ENCODE measurements at places on chromosomes 1 and 21.

GRCh38 chr1:89847191-89847729 is 26.4 kb downstream of the LRRC8D start:
- no peak for DNase-seq

GRCh38 chr1:48292706-48293105 is 70.2 kb downstream of the SLC5A9 start:
- DNase-seq: no peak

DNA sequence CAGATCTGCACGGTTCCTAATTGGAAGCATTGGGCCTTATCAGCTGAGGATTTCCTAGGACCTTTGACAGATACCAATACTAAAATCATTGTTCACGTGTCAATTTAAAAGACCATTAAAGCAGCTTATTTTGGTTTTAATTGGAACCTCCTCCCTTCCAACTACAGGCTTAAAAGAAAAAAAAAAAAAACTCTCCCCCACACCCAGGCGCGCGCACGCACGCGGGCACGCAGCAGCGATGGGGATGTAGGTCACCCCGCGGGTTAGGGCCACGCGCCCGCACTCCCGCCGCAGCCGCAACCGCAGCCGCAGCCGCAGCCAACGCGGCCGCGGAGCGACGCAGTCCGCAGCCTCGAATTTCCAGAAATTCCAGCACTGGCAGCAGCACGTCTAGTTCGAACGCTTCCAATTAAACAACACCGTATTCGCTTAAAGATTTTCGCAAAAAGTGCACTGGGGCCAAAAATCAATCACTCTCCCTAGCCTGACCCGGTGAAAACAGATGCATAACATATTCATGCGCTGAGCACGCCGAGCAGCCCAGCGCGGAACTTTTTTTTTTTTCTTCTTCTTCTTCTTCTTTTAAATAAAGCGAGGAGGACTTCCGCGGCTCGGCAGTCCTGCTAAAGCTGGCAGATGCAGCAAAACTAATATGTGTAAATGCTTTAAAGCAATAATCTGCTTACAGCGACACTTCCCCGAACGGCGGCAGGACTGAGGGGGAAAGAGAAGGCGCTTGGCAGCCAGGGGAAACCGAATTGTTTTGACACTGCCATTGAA is 13.3 kb upstream of the BARHL2 start:
- no peak for DNase-seq

GRCh38 chr21:17738176-17738953 is 80.8 kb downstream of the C21orf91 start:
- DNase-seq: no peak

GRCh38 chr1:51761351-51761750 is 117.2 kb downstream of the NRDC start:
- no peak for DNase-seq

DNA sequence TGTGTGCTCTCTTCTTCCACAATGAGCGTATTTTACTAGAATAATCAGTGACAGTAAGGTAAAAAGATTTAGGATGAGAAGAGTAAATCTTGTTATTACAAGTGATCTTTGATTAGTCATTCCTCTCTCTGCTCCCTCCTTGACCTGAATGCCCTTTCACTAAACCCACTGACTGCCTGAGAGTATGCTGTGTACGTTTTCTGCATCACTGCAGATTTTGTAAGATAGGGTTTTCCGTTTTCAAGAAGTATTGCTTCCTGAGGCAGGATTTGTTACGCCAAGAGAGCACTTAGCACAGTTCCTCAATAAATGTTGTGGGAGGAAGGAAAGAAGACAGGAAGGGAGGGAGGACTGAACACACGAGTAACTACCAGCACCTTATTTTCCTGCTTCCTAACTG is 7.7 kb upstream of the LAMB3 start:
- DNase-seq: no peak

GRCh38 chr1:56188855-56189254 is 390.5 kb downstream of the PLPP3 start:
- no peak for DNase-seq

- no peak for DNase-seq
Observed at GRCh38 chr1:43522431-43522775, 8.3 kb upstream of the PTPRF start.

DNA sequence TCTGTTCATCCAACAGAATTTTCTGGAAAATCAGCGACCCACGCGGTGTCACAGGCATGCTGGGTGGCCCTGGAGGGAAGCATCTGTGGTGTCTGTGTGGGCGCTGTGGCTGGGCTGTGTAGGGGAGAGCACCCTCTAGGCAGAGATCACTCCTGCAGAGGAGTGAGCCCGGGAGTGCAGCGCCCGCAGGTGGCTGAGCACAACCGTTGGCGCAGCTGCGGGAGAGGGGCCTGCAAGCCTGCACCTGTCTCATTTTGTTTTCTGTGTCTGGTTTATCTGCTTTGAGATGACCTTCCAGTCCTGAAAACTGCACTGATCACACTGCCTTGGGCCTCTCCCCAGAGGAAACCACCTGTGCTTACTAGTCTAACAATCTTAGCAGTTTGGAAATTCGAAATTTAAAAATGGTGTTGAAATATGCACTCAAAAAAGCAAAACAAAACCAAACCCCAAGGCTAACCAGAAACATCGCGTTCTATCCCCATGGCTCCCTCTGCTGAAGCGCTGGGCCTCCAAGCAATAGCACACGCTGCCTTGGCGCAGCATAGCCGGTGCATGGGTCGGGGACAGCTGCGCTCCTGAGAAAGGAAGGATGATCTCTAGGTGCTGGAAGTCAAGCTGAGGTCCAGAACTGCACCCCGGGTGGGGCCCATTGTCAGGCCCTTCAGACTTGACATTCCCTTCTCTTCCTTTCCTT is 4.8 kb downstream of the FAM3B start:
- no peak for DNase-seq

- DNase-seq: no peak
Observed at GRCh38 chr1:26598890-26599289, 69.3 kb downstream of the RPS6KA1 start.

DNA sequence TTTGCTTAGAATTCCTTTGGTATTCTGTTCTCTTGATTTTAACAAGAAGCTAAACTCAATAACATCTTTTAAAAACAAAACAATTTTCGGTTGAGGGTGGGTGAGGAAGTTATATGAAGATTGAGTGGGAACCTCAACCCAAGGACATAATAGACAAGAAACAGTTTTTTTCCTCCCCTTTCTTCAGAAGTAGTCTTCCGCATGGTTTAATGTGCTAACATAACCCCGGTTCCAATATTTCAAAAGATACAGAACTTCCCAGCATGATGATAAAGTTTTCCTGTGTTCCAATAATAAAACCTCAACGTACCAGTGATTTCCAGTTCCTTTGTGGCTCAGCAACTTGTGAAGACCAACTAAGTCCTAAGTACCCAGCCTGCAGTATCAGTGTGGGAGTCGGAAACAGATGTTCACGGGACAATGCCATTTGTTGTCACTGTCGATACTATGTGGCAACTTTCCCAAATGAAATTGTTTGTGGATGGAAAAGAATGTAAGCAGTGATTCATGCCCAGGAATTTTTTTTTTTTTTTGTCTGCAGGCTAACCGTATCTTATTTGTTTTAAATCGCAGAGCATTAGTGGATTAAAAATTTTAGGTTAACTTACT is 48.5 kb downstream of the NR5A2 start:
- DNase-seq: no peak

GRCh38 chr1:209586221-209586740 is 2.8 kb downstream of the CAMK1G start:
- DNase-seq: no peak

GRCh38 chr1:186054932-186055331 is 320.1 kb downstream of the TPR start:
- DNase-seq: no peak

- no peak for DNase-seq
Observed at GRCh38 chr1:212587016-212587887, 21.3 kb upstream of the ATF3 start.

GRCh38 chr1:226281058-226281457 is 27.9 kb downstream of the LIN9 start:
- no peak for DNase-seq

DNA sequence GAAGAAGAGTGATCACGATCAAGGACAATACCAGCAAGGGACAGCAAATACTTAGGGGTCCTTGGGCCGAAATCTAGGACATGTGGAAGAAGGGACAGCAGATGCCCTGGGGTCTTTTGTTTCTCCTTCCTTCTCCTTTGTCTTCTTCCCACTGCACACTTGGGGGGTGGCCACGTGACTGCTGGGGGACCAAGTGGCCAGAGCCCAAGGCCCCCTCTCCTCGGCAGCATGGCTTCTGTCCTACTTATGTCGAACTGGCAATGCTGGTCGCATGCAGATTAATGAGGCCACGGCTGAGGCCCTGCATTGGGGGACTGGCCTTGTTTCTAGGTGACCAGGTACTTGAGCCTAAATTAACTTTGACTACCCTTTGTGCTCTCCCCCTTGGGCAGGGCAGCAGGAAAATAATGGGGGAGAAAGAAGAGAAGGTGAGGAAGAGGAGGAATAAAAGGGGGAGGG is 83.0 kb downstream of the GRIK3 start:
- no peak for DNase-seq

- no peak for DNase-seq
Observed at GRCh38 chr1:2340918-2341254, 50.5 kb downstream of the MORN1 start.

DNA sequence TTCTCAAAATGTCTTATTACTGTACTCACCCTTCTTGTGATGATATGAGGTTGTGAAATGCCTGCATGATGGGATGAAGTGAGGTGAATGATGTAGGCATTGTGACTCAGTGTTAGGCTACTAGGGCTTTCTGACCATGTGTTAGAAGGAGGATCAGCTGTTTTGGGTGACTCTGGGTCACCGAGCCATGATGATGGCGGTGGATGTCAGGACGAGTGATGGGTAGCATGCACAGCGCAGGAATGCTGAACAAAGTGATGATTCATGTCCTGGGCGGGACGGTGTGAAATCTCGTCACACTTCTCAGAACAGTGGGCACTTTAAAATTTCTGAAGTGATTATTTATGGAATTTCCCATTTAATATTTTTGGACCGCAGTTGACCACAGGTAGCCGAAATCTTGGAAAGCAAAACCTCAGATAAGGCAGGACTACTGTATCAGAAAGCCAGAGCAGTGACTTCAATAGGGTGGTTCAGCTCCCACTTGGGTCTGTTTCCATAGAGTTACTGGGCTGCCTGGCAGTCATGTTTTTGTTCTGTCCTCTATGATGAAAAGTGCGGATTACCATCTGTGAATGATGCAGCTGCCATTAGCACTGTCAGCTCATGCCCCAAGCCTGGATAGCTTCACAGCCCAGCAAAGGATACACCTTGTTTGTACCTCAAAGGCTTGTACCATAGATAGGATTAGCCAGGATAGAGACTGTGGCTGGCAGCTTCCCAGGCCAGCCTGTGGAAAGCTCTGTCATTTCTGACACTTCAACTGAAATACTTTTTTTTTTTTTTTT is 26.6 kb downstream of the IL6R start:
- DNase-seq: peak; percentile 47

DNA sequence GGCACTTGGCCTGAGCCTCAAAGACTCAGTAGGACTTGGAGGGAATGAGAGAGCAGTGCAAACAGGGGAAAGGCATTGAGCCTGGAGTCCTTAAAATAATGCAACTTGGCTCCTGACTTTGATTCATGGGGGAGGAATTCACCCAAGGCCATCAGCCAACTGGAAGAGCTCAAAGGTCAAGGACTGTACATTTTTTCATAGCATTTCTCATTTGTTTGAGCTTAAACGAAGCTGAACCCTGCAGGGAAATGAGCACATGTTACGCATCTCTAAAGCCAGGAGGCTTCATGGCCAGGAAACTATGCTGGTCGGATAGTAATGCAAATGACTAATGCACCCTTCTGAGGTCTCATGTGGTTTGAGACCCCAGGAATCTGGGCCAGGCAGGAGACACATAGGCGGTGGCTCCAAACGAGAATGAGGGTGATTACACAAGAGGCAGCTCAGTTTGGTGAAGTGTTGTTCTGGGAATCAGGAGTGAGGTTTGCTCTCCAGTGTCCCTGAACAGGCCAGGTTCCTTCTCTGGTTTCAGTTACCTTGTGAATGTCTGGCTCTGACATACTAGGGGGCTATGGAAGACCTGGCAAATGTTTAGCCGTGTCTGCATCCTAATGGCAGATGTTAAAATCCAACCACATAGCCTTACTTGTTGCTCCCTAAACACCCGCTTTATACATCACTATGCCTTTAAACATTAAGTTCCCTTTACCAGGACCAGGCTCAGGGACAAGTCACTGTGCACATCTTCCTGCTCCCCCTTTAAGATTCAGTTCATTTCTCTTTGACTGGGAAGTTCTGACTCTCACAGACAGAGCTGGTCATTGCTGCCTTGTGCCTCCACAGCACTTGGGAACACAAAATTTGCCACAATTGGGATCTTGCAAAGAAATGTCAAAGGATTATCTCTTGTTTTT is 503.9 kb upstream of the USP24 start:
- no peak for DNase-seq

- DNase-seq: peak; percentile 89
Observed at GRCh38 chr1:155139895-155140629, at the start of gene DPM3. Gene DPM3 (minus strand): TSS chr1:155140531. CDS start chr1:155140240, 291 bp downstream.

GRCh38 chr21:34635307-34635706 is 20.4 kb upstream of the RCAN1 start:
- DNase-seq: no peak

GRCh38 chr1:203590603-203591002 is 36.0 kb upstream of the ATP2B4 start:
- DNase-seq: no peak

DNA sequence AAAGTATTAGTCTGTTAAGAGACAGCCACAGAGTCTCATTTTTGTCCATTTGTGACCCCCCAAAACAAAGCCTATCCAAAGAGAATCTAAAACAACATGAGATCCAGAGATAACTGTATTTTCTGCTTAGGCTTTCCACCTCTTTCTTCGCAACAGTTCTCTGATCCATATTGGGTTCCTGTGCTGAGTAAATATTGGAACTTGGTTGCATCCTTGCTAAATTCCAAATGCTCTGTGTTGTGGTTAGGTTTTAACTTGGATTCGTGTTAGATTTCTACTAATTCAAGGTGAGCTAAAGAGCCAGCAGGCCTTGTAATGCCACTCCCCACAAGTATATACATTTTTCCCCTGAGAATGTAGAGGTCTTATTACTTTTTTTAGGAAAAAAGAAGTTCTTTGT is 29.2 kb downstream of the FMO1 start:
- DNase-seq: no peak
